MG63 (cell line): ENCODE measurements at places on chromosomes 3 and 15. TPM values are rescaled to one million over a fixed set of nuclear protein-coding genes. Genes with fewer than 3 reads are reported as not detected.

DNA sequence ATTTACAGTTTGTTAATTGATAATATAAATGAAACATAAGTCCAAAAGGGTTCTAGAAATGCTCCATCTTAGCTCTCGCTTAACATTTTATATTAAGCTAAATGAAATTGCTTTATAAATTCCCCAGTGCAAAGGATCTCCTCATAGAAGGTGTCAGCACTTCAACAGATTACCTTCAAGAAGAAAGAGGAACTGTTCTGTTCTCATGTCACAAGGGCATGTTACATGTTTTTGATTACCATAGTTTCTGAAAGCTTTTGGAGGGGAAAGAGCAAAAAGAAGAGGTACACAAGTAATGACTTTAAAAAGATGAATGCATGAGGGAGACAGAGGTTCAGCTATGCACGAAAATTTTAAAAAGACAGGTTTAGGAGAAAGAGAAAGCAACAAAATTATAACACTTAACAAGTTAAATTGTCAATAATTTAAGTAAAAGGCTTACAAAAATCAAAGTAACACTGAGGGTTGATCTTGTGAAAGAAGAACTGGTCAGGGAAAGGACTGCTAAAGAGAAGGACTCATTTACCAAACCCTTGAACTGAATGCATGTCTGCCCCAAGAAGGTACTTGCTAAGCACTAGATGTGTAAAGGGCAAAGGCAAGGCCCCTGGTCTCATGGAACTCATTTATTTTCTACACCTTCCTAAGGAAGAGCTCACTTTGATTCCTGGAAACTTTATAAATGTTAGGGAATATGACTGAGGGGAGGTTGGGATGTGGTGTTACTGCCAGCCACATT, 45.1 kb downstream of the CCDC191 start:
- no peak for DNase-seq

- DNase-seq: peak; percentile 30
Measured at GRCh38 chr3:62665627-62666437, 209.4 kb downstream of the CADPS start.

GRCh38 chr15:29713784-29714183, 108.5 kb downstream of the TJP1 start:
- DNase-seq: no peak

CACNA2D3 gene
- 1.2 and 2.0 TPM in 2 replicates for total RNA-seq

DNA sequence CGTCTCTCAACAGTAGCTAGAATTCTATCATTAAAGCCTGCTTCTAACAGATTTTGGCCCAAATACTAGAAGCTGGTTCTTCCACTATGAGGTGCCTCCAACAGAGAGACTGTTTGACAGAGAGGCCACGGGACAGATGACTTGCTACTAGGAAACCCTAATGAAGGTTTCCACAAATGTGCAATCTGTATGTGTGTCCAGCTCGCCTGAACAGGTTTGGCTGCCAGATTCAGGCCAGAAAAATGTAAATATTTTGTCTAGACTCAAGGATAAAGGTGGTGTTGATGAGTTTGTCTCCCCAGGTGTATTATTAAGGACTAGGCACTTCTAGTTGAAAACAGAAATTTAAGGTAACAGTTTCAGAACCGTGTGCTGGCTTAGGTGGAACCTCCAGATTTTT, 91.6 kb upstream of the TRIM42 start:
- DNase-seq: no peak

- no peak for DNase-seq
Measured at GRCh38 chr3:33173103-33173502, 45.5 kb downstream of the SUSD5 start.

DNA sequence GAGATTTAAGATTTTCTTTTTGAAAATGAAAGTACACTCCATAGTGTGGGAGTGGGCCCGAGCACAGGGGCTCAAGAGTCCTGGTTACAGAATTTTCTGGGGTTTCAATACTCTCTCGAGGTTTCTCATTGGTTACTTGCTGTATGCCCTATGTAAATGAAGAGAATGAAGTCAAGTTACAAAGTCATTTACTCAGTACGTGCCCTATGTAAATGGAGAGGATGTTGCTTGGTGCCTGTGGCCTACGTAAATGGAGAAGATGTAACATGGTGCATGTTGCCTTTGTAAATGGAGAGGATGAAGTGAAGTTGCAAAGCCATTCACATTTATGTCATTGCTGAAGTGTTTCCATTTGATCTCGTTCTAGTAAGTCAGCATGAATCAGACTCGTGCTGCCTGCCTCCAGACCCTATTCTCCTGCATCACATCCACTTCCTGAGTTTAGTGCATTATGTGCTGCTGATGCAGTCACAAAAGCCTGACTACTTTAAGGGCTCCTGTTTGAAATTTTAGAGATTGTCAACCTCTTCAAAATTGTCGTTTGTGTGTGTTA, 302.0 kb downstream of the ZBBX start:
- peak; percentile 40 for DNase-seq

CHRFAM7A gene
- 0.20 and 3.1 TPM in 2 replicates for total RNA-seq

GABRR3 gene
- total RNA-seq: not detected in 2 replicates

DNA sequence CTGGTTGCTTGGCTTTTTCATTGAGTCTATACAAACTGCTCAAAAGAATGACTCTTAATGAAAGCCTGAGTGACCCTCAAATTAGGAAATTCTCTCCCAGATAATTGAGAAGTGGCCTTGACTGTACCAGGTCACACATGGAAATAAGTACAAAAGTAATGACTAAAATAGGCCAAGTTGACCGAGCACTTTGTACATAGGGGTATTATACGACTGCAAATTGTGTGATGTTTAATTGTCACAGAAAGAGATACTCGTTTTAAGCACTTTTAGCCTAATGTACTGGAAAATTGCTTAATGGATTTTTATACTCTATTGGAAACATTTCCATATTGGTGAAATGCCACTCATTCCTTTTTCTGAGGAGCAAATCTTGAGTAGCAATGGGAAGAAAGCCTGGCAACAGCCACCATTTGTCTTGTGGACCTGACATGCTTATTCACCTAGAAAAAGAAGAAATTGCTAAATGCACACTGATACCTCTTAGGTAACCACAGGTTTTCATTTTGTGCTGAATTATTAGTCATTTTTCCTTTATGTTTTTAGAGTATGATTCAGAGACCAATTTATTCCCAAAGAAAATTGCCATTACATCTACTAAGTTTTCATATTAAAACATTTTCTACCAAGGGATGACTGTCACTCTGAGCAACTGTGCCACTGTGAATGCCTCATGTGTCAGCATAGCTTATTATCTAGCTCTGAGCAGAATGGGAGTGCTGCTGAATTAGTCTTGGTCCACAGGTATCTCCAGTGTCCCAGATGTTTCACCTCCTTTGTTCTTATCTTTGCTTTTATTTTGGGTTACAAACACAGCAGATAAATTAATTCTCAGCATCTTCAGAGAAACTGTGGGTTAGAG, 8.9 kb upstream of the PXK start:
- DNase-seq: no peak

SLC9A9 gene
- total RNA-seq: 0.20 and 10.1 TPM in 2 replicates

- DNase-seq: no peak
Measured at GRCh38 chr3:171362575-171362974, 97.6 kb downstream of the TNIK start.

NPAP1 gene
- total RNA-seq: not detected in 2 replicates

GRCh38 chr3:14793126-14793857, 25.5 kb upstream of the FGD5 start:
- DNase-seq: no peak

ZPLD1 gene
- not detected in 2 replicates for total RNA-seq

- DNase-seq: peak; percentile 66
Measured at GRCh38 chr15:100732211-100733055, 130.0 kb downstream of the ASB7 start.

DNA sequence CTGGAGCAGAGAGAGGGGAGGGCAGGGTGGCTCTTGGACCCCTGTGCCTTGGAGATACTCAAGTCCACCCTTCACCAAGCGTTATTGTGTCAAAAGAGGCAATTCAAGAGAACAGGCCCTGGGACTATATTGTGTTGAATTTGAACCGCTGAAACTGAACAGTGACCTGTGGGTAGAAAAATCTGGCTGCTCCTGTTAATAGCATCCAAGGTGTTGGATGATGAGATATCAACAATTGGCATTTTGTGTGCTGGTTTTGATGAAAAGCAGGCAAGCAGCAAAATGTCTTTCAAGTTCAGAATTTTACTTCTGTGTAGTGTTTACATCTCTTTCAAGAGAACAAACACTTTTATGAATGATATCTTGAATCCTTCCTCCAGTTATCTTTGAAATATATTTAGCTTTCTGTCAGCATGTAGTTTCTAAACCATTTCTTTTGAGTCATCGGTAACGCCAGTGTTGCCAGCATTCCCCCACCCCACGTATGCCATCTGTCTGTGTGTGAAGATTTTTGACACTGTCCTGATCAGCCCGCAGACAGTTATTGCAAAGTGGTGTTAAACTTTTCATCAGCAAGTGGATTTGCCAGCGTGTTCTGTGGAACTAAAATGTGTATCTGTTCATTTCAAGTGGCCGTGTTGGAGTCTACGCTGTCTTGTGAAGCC, 34.8 kb downstream of the PDHB start:
- no peak for DNase-seq

CCDC13 gene
- 0.59 and 10.2 TPM in 2 replicates for total RNA-seq

- DNase-seq: no peak
Measured at GRCh38 chr3:151377768-151378385, 6.7 kb downstream of the P2RY12 start.

- DNase-seq: no peak
Measured at GRCh38 chr15:81398456-81398855, 24.4 kb upstream of the TMC3 start.

DNA sequence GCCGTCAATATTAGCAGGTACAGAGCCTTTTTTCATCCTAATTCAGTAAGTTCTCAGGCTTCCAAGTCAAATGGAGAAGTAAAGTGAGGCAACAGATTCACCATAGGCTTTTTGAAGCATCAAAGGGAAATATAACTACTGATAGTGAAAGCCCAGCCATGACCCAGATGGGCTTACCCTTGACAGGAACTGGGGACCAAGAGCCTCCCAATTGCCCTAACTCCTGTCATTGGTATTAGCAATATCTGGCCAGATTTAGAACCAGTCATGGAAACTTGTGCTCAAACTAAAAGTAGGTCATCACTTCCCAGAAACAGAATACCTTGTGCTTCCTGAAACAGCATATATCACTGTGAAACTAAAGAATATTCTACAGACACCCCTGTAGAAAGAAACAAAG, 33.0 kb downstream of the NME9 start:
- DNase-seq: no peak

TMEM158 gene
- 13.5 and 17.0 TPM in 2 replicates for total RNA-seq

DNA sequence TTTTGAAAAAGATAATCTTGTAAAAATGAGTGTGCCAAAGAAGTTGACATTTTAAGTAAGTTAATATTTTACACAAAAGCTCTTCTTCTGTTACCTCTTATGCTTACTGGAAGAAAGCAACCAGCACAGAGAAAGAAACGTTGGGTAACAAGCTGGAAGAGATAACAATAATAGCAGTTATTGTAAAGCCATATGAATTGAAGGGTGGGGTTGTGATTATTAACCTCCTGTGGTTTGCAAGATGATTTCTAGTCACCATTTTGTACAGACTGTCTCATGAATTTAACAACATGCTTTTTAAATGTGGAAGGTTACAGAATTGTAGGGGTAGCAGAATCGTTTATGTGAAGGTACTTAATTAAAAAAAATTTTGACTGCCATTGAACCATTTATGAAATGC, 9.2 kb downstream of the RAP2B start:
- DNase-seq: no peak

GRCh38 chr3:61683549-61684236, 122.3 kb downstream of the PTPRG start:
- DNase-seq: no peak

DNA sequence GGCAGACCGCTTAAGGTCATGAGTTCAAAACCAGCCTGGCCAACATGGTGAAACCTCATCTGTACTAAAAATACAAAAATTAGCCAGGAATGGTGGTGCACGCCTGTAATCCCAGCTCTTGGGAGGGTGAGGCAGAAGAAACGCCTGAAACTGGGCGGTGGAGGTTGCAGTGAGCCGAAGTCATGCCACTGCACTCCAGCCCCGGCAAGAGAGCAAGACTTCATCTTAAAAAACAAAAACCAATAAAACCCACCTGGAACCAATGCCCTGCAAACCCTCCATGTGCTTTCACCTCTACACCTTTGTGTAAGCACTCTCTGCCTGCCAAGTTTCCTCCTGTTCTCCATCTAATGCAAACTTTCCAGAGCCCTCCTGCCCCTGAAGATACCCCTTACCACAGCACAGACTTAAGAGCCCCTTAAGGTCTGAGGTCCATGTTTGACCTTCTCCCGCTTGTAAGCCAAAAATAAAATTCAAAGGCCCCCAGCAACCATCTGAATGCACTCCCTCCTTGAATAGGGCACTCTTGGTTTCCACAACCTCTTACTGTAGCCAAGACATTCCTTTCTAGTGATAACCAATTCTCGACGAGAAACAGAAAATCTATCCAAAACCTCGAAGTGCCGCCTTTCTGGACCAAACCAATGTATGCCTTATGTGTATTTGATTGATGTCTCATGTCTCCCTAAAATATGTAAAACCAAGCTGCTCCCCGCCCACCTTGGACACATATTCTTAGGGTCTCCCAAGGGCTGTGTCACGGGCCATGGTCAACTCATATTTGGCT, 3.0 kb downstream of the RPL32 start:
- no peak for DNase-seq

DNASE1L3 gene
- not detected in 2 replicates for total RNA-seq

GRCh38 chr3:188037965-188038581, 115.9 kb upstream of the LPP start:
- DNase-seq: no peak

NMB gene
- total RNA-seq: 0.25 TPM in 1 of 2 replicates, not detected in the other

DNA sequence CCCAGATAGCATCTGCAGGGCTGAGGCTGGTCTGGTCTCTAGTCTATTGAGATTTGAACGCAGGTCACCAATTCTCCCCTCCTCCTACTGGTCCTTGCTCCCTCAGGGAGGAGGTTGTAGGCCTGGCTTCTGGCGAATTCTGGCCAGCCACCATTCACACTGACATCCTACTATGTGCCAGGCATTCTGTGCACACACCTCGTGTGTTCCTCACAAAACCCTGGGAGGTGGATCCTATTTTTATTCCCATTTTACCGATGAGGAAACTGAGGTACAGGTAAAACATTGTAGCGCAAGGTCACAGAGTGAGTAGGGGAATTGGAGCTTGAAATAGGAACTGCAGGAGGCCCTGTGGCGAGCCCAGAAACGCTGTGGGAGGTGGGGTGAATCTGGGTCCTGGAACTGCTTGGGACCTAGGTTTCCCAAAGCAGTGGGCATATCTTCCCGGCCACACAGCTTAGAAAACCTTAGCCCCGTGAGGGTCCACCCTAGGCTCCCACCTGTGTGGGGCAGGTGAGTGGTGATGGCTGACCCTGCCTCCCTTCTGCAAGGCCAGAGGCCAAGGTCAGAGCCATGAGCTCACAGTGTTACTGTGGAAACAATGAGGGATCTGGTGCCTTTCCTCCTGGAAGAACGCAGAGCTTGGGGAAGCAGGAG, 4.8 kb upstream of the ATP2B2 start:
- no peak for DNase-seq

CLRN1 gene
- not detected in 2 replicates for total RNA-seq

- peak; percentile 93 for DNase-seq
Measured at GRCh38 chr3:141255846-141256261, 24.2 kb downstream of the PXYLP1 start.

SERPINI2 gene
- total RNA-seq: not detected in 2 replicates

DNA sequence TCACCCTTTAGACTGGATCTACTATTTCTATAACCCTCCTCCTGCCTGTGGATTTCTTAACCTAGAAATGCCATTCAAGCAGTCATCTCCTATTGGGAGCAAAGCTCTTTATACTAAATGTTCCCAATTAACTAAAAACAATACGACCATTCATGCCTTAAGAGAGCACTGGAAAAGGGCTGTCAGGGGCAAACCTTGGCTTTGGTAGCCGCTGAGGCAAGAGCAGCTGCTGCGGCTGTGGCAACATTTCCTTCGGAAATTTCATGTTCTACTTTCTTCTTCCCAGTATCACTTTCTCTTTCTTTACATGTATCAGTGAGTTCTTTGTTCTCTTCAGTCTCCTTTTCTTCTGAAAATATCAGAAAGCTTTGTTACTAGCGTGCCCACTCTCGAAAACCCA, 56.3 kb upstream of the CSPG5 start:
- DNase-seq: no peak
